Thymus (tissue), 14 donors: ENCODE measurements at places on chromosomes 11 and 22. TPM values are rescaled to one million over a fixed set of nuclear protein-coding genes. Genes with fewer than 3 reads are reported as not detected.

- no peak for DNase-seq
Observed at GRCh38 chr11:8276528-8276927, 12.8 kb upstream of the LMO1 start.

DNA sequence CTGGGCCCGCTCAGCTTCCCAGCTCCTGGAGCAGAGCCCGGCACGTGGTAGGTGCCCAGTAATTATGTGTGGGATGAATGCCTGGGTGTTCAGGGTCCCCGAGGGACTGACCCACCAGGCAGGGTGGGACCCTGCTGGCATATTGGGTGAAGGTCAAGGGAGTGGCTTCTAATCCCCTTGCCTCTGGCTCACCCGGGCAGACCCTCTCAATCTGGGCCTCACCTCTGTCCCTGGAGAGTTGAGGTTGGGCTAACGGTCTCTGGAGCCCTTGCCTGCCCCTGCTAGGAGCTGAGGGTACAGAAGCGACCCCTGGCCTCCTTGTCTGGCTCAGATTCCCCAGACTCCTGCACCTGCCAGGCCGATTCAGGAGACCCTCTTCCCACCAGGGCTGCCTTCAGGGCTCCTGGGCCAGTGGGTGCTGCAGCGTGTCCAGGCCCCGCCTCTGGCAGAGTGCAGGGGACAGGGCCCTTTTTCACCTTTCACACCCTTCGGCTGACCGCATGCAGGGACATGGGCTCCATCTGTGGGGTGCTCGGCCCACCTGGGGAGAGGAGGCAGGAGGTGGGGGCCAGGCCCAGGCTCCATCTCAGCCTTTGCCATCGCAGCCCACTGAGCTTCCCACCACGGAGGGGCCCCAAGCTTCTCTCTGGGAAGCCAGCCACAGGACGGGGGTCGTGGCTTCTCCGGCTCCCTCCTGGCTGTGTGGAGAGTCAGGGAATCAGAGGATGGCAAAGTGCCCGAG is 3.8 kb upstream of the CTSD start:
- DNase-seq = no peak

Gene PRR33
- total RNA-seq = not detected

DNA sequence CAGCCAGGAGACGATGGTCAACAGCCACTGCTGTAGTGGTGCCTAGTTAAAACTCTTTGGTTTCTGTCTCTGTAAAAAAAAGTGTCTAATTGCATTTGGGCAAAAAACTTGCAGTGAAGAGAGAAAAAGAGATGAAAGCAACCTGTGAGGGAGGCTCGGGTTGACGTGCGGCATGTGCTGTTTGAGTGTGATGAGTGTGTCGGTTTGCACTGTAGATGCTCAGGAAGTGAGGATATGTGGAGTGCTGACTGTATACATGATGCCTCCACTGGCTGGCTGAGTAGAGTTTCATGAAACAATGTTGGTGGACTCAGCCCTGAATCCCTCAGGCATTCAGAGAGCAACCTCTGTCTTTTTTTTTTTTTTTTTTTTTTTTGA is 4.3 kb upstream of the DGCR6L start:
- no peak for DNase-seq

Gene TCN2
- total RNA-seq = 3.6 TPM

- no peak for DNase-seq
Observed at GRCh38 chr11:66652651-66653050, 14.1 kb downstream of the RBM4 start.

DNA sequence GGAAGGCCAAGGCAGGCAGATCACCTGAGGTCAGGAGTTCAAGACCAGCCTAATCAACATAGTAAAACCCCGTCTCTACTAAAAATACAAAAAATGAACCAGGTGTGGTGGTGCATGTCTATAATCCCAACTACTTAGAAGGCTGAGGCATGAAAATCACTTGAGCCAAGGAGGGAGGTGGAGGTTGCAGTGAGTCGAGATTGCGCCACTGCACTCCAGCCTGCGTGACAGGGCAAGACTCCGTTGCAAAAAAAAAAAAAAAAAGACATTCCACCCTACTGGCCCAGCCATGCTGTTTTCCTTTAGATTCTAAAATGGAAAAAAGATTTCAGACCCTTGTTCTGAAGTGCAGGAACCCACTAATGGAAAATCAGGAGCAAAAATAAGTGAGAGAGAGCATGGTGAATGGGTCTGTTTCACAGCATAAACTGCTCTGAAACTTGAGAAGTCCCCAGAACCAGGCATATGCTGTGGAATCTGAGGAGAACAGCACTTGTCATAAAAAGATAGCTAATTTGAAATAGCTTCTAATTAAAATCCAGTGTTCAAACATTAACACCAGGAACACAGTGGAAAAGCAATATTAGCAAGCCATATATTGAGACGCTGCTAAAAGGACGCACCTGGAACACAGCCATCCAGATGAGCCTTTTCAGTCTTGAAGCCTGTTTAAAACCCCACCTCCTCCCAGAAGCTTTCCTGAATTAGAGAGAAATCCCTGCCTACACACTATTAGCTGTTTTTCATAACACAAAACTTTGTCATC is 66.3 kb upstream of the CHRM4 start:
- no peak for DNase-seq

- no peak for DNase-seq
Observed at GRCh38 chr11:5384335-5384734, 723 bp downstream of the OR51M1 start.

GRCh38 chr11:44505581-44506054 is 59.8 kb upstream of the CD82 start:
- no peak for DNase-seq

GRCh38 chr11:66858939-66859685 is 2.2 kb downstream of the LRFN4 start:
- no peak for DNase-seq

DNA sequence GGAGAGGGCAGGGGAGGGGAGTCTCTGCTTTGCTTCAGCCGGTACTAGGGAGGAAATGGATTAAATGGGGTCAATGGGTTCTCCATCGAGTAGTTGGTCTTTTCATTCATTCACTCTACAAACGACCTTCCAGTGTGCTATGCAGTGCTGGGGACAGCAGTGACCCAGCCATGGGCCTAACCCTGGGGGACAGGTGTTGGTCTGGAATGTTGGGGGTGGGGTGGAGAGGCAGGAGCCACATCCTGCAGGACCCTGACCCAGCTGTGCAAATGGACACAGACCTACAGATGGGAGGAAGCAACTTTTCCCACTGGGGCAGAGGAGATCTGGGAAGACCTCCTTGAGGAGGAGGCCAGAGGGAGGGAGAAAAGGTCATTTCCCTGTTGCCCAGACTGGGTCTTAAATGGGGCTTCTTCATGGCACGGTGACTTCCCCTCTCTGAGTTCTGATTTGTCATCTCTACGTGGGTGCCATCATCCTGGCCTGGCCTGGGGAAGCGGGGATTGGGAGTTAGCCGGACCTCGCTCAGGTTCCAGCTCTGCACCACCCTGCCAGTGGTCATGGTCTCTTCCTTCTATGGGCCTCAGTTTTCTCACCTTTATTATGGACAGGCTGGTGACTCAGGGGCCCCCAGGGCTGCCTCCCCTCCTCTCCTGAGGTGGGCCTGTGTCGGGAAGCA is 2.0 kb downstream of the CYTH4 start:
- no peak for DNase-seq
